ENCODE measurements at places on chromosomes 4 and X. TPM values are rescaled to one million over a fixed set of nuclear protein-coding genes. Genes with fewer than 3 reads are reported as not detected.

DNA sequence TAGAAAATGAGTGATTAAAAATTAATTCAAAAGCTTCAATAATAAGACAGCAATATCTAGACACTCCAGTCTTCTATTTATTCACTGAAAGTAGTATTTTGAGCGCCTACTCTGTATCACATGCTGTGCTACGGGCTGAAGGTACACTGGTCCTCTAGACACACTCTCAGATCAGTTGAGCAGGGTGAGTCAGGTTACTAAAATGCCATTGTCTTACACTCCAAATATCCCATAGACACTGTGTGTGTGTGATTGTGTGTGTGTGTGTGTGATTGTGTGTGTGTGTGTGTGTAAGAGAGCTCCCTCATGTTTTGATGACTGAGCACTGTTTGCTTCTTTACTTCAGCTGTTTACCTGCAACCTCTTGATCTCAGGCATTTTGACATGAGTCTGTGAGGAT, 342.8 kb upstream of the BOD1L1 start:
- no peak for DNase-seq

DNA sequence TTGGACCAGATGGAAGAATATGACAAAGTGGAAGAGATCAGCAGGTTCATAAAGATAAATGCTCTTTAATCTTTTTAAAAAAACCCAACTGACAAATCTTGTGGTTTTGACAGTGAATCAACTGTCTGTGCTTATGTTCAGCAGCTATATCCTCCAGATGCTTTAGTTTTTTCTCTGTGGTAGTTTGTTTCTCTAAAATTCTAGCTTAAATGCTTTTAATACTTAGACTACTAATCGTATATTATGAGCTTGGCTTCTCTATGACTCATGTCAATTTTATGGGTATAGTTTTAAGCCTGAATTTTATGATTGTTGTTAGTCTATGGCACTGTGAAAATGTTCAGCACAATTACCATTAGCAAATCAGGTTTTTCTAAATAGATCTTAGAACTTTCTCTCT, 12.9 kb downstream of the HHIP start:
- DNase-seq = no peak

ADH6 gene
- not detected for total RNA-seq

GRCh38 chrX:124910611-124911010, 409.1 kb upstream of the TEX13C start:
- DNase-seq = no peak

CCNB3 gene
- 0.50 TPM for total RNA-seq

RAB33A gene
- total RNA-seq = 22.9 TPM

ADGRL3 gene
- not detected for total RNA-seq

DNA sequence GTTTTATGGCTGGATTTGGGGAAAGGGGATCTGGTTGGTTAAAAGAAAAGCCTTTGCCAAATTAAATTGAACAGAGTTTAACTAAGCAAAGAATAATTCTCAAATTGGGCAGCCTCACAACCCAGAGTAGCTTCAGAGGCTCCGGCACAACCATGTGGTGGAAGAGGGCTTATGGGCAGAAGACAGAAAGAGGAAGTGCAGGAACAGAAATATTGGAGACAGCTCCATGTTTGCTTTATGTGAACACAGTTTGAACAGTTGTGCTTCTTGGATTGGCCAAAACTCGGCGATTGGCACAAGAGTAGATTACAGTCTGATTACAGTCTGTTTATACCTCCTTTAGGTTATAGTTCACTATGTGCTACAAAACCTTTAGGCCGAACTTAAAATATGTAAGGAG, 562.7 kb downstream of the TRIML1 start:
- no peak for DNase-seq

DNA sequence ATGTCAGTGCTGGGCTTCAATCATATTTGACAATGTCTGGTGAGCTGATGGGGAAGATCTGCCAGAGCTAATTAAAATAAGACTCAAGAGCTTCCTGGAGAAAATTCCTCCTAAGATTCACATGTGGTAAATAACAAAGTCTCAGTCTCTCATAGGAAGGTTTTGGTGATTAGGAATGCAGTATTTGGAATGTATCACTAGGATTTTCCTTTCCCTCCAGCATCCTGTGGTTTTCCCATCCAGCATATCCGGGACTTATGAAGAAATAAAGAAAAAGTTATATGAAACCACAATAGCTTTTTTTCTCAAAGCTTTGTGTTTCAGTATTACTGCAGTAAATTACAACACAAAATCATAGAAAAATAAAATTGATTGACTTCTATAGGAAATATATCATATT, 1597.1 kb downstream of the ADGRL3 start:
- no peak for DNase-seq

ADGRG4 gene
- not detected for total RNA-seq

GRCh38 chrX:44621078-44621477, 78.4 kb upstream of the FUNDC1 start:
- no peak for DNase-seq

DNA sequence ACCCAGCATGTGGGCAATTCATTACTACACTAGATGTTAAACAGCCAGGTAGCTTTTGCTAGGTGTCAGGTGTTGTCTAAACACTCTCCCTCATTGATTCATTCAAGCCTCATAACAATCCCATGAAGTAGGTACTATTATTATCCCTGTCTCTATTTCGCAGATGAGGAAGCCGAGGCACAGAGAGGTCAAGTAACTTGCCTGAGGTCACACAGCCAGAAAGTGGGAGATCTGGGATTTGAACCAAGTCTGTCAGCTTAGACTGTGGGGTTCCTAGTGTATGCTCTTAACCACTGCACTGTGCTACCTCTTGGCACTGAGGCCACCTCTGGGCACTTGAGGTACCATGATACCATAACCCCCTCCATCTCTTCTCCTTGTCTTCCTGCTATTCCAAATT, 17.4 kb upstream of the XPNPEP2 start:
- no peak for DNase-seq

- no peak for DNase-seq
These were observed 203.1 kb upstream of the NDST3 start for GRCh38 chr4:117831060-117831683.

MAGEB10 gene
- not detected for total RNA-seq

GRCh38 chrX:40168480-40169011, 70.8 kb upstream of the BCOR start:
- DNase-seq = no peak

IL2RG gene
- total RNA-seq = 290 TPM
